ENCODE measurements at places on chromosomes 1 and 21. TPM values are rescaled to one million over a fixed set of nuclear protein-coding genes. Genes with fewer than 3 reads are reported as not detected.

The TFF2 gene
- not detected for total RNA-seq

The TRAPPC3 gene
- total RNA-seq, result 96.1 TPM

The SV2A gene
- total RNA-seq, result 0.66 TPM

The BLACAT1 gene
- total RNA-seq, result under 0.01 TPM

The RNF11 gene
- 175 TPM for total RNA-seq

The LRRC71 gene
- total RNA-seq, result 0.36 TPM

The GUCA2B gene
- not detected for total RNA-seq

The PTPN22 gene
- 15.8 TPM for total RNA-seq

The FCRL5 gene
- total RNA-seq, result not detected

The SEC16B gene
- total RNA-seq, result 0.40 TPM

The BEST4 gene
- total RNA-seq, result not detected

The ZNF683 gene
- not detected for total RNA-seq

The BSND gene
- not detected for total RNA-seq

The VHLL gene
- not detected for total RNA-seq

The WNT3A gene
- not detected for total RNA-seq

The DIRAS3 gene
- 0.22 TPM for total RNA-seq

The OR10K2 gene
- not detected for total RNA-seq

The CD1B gene
- total RNA-seq, result not detected

The TTC39A gene
- total RNA-seq, result 1.6 TPM

The ATAD3C gene
- not detected for total RNA-seq

The LSM10 gene
- total RNA-seq, result 8.9 TPM

The IFI44L gene
- 2.1 TPM for total RNA-seq

The ARMH1 gene
- total RNA-seq, result not detected

The DAB1 gene
- total RNA-seq, result not detected

The ASTN1 gene
- not detected for total RNA-seq

The PDZK1 gene
- total RNA-seq, result 0.27 TPM

The GBP3 gene
- total RNA-seq, result 30.6 TPM

The OR6N1 gene
- total RNA-seq, result not detected

The CXADR gene
- total RNA-seq, result 17.7 TPM

The FCN3 gene
- not detected for total RNA-seq

The DDX59 gene
- 13.9 TPM for total RNA-seq

The AGPAT3 gene
- 74.7 TPM for total RNA-seq

The AMY1C gene
- not detected for total RNA-seq

The WDR64 gene
- not detected for total RNA-seq

The ELF3 gene
- 0.13 TPM for total RNA-seq

The HLX gene
- total RNA-seq, result 13.2 TPM

The ELAPOR1 gene
- 0.53 TPM for total RNA-seq

The DNAI4 gene
- total RNA-seq, result 2.1 TPM

The SESN2 gene
- total RNA-seq, result 15.3 TPM

The TMEM53 gene
- 2.9 TPM for total RNA-seq

The GPR52 gene
- 2.9 TPM for total RNA-seq

The ZBED6 gene
- total RNA-seq, result 56.8 TPM

The BACE2 gene
- total RNA-seq, result 143 TPM

The CD101 gene
- 0.07 TPM for total RNA-seq

The ANKRD34A gene
- 0.13 TPM for total RNA-seq
